Stimulated activated CD8-positive, alpha-beta memory T cell treated with anti-CD3 and anti-CD28 coated beads, Interleukin-15, amount 100 ng/mL, for 1 hour (primary cell): ENCODE measurements at places on chromosomes 7 and 10.

- no peak for DNase-seq
Observed at GRCh38 chr7:12619461-12620069, 49.0 kb downstream of the SCIN start.

DNA sequence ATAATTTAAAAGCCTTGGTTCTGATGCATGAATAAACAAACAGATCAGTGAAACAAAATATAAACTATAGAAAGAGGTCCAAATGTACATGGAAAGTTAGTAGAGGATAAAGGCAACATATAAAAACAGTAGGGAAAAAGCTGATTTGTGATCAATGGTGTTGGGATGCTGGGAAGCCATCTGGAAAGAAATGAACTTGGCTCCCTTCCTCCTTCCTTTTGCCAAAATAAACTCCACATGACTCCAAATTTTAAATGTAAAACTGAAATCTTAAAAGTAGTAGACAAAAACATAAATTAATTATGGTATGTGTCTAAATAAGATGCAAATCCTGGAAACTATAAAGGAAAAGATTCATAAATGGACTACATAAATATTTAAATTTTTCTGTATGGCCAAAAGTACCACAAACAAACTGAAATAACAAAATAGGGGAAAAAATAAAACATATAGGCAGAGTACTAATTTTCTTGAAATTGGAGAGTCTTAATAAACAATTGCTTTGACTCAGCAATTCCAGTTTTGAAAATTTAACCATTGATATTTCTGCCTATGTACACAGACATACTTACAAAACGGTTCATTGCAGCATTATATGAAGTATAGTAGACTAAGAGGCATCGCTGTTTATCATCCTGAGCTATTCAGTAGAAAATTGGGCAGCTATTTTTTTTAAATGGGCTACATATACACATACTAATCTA is 77.0 kb upstream of the TRIM24 start:
- no peak for DNase-seq

GRCh38 chr7:68564306-68565135 is 1033.8 kb upstream of the AUTS2 start:
- DNase-seq: no peak

GRCh38 chr7:30927040-30927439 is 15.4 kb downstream of the AQP1 start:
- no peak for DNase-seq

GRCh38 chr10:50851884-50852671 is 33.3 kb downstream of the A1CF start:
- no peak for DNase-seq

DNA sequence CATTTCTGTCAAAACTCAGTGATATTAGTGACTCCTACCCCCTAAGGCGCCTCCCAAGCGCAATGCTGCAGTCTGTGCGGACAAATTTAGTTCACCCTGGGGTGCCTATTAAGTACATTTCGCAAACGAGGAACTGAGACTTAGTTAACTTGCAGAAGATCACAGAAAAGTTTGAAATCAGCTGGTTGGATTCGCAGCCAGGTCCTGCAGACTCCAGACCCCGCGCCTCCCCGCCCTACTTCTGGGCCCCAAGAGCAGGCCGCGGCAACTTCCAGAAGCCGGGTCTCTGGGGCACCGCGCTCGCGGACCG is 588 bp downstream of the CYREN start:
- DNase-seq: no peak

DNA sequence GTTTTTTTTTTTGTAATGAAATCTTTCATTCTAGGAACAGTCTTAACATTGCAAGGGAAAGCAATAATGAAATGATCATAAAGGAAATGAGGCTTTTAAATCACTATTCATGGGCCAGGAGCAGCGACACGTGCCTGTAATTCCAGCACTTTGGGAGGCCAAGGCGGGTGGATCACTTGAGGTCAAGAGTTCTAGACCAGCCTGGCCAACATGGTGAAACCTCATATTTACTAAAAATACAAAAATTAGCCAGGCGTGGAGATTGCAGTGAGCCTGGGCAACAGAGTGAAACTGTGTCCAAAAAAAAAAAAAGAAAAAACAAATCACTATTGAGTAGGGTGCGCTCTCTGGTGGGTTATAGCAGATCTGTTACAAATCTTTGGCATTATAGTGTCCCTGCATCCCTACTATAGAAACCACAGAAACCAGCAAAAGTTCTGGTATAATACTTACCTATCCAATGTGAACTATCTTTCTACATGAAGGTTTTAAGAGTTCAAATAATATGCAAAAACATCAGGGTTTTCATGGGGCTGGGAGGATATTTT is 72.1 kb downstream of the GLI3 start:
- no peak for DNase-seq

DNA sequence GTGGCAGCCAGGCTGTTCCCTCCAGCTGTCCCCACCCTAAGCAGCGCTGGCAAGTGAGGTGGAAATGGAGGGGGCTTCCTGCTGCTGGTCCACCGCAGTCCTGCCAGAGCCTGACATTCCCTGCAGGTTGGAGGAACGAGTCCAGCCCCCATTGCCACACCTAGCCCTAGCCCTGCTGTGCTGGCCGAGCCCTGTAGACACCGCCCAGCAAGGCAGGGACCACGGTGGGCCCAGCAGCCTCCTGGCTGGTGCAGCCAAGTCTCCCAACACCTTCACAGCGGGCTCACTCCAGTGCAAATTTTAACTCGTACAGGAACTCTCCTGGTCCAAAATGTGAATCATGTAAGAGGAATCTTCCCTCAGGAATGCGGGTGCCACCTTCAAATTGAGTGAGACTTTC is 116.3 kb downstream of the PAXIP1 start:
- no peak for DNase-seq

GRCh38 chr10:4028027-4028471 is 243.0 kb upstream of the KLF6 start:
- no peak for DNase-seq

DNA sequence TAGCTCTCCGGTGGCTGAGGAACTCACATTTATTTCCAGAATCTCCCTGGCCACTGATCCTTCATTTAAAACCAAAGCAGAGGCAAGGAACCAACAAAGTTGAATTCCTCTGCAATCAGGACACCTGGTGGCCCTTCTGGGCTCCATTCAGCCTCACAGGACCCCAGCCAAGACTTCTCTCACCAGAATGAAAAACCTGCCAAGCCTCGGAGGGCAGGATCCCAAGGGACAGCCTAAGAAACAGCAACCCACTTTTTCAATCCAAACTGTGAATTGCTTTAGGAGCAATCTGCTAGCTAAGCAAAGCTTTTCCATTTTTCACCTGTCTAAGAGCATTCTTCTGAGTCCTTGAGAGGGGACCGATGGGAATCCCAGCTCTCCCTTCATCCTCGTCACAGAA is 34.6 kb downstream of the OAT start:
- no peak for DNase-seq

GRCh38 chr7:147485660-147486210 is 1104.8 kb upstream of the C7orf33 start:
- no peak for DNase-seq

DNA sequence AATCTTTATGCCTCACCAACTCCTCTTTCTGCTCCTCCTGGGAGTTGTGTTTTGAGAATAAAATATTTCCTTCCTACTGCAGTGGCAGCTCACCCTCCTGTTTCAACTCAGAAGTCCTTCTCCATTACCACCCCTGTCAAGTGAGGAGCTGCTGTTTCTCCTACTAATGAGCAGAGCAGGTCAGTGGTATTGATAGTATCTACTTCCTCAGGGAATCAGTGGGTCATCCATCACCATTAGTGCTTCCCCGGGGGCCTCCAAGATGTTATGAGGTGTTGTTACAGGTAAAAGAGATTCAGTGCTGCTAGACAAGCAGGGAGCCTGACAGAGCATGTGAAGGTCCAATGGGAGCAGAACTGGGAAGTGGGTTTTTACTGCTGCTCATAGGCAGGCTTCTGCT is 795.2 kb downstream of the REEP3 start:
- no peak for DNase-seq

GRCh38 chr7:55484241-55484640 is 88.1 kb downstream of the VOPP1 start:
- no peak for DNase-seq

DNA sequence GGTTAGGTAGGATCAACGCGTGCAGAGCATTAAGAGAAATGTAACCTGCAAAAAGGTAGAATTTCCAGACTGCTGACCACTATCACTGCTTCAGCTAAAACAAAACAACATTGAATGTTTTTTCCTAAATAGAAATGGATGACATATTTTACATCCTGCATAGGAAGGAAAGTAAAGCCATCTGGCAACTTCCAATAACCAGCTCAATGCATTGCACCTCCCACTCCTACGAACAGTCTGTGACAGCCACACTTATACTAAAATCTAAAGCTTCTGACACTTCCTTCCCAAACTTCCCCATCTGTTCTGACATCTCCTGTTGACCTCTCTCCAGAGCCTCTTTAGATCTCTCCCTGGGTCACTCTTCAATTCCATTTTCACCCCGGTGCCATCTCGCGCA is 47.1 kb downstream of the NRCAM start:
- DNase-seq: no peak

DNA sequence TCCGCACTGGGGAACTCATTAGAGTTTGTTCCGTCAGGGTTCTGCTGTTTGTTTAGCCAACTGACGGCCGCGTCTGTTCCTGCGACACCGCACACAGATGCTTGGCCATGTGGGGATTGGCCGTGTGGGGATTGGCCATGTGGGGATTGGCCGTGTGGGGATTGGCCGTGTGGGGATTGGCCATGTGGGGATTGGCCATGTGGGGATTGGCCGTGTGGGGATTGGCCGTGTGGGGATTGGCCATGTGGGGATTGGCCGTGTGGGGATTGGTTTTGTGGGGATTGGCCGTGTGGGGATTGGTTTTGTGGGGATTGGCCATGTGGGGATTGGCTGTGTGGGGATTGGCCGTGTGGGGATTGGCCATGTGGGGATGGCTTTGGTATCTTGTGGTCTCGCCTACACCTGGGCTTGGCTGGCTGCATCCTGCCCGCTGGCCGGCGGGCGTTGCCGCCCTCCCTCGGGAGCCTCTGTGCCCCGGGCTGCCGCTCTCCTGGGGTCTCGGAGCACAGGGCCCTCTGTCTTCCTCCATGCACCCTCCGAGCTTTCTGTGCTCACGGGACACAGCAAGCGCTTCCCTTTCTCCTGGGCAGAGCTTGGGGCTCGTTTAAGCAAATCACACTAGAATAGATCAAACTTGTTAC is 62.5 kb downstream of the NKX6-2 start:
- no peak for DNase-seq

DNA sequence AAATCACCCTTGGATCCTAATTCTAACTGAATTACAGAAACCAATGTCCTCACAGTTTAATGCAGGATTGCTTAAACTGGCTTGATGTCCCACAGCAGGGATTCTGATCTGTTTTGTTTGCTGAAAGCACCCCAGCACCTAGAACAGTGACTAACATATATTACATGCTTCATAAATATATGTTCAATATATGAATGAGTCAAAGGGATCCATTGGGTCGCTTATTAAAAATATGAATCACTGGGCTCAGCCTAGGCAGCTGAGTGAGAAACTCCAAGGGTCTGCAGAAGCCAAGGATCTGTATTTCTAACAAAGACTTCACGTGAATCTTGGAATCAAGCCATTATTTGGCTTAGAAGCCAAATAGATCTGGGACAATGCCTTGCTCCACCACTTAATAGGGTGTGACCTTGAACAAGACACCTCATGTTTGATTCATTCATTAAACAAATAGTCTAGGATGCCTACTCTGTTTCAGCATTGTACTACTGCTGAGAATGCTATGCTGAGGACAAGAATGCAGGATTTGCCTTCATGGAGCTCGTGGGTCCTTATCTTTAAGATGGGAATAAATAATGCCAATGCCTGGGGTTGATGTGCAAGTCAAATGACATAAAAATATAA is 103.4 kb upstream of the DLX6 start:
- no peak for DNase-seq

DNA sequence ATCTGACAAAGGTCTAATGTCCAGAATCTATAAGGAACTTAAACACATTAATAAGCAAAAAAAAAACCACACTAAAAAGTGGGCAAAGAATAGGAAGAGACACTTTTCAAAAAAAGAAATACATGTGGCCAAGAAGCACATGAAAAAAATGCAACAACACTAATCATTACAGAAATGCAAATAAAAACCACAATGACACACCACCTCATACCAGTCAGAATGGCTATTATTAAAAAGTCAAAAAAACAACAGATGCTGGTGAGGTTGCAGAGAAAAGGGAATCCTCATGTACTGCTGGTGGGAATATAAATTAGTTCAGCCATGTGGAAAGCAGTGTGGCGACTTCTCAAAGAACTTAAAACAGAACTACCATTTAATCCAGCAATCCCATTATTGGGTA is 119.0 kb downstream of the LMBR1 start:
- DNase-seq: no peak

- DNase-seq: no peak
Observed at GRCh38 chr10:61682323-61682722, 19.6 kb downstream of the CABCOCO1 start.
